Small intestine (tissue), 16 donors: ENCODE measurements at places on chromosomes 16 and 17. TPM values are rescaled to one million over a fixed set of nuclear protein-coding genes. Genes with fewer than 3 reads are reported as not detected.

RAP1GAP2 gene
- polyA plus RNA-seq, result 6.5 TPM

C16orf96 gene
- 0.07 TPM for polyA plus RNA-seq

GRCh38 chr16:23842137-23842600 is 6.4 kb downstream of the PRKCB start:
- H3K4me3 ChIP-seq, result no peak overlapping the region
- no peaks in the 10 kb centered on the region for H3K36me3 ChIP-seq
- H3K27me3 ChIP-seq, result peaks cover 27% of the 10 kb centered on the region
- DNase-seq, result no peak

- H3K27me3 ChIP-seq, result no peaks in the 10 kb centered on the region
- no peaks in the 10 kb centered on the region for H3K36me3 ChIP-seq
- H3K27ac ChIP-seq, result no peak overlapping the region
- no peak for DNase-seq
- H3K4me1 ChIP-seq, result peaks cover 1% of the 10 kb centered on the region
- H3K4me3 ChIP-seq, result no peak overlapping the region
Observed at GRCh38 chr16:23502466-23502865, 7.8 kb downstream of the GGA2 start.

AANAT gene
- not detected for polyA plus RNA-seq

DNA sequence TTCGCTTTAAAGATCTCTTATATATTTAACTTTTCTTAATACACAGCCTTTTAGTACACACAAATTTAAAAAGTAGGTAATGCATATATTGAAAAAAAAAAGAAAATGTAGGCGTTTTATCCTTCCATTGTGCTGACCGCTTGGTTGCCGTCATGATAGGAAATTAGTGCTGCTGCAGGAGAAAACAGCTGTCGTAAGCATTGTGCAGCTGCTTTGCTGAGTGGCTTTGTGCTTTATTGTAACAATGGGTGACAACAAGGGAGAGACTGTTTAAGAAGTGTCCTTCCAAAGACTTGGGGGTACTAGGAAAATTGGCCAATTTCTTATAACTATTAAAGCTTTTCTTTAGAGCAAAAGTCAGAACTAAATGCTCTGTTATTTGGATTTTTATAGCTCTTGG is 5.0 kb downstream of the HERPUD1 start:
- H3K27me3 ChIP-seq, result no peaks in the 10 kb centered on the region
- no peak overlapping the region for H3K27ac ChIP-seq
- no peaks in the 10 kb centered on the region for H3K4me1 ChIP-seq
- no peak for DNase-seq
- H3K36me3 ChIP-seq, result peaks cover 36% of the 10 kb centered on the region
- no peak overlapping the region for H3K4me3 ChIP-seq

TBC1D28 gene
- polyA plus RNA-seq, result not detected

DNA sequence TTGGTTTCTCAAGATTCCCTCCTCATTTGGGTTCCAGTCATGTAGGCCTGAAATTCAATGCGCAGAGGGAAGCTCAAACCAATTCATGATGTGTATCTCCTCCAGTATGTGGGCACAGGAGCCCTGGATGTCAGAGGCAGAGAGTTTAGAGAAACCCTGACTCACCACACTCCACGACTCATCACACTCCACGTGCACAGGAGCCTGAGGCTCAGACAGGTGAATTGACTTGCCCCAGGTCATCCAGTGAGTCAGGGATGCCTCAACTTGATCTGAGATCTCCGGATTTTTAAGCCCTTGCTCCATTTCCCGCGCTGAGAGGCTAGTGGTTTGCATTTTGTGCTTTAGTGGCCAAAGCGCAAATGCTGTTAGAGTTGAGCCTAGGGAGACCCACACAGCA is 183.9 kb downstream of the HAPSTR1 start:
- no peaks in the 10 kb centered on the region for H3K27me3 ChIP-seq
- H3K4me3 ChIP-seq, result no peak overlapping the region
- DNase-seq, result no peak

DNA sequence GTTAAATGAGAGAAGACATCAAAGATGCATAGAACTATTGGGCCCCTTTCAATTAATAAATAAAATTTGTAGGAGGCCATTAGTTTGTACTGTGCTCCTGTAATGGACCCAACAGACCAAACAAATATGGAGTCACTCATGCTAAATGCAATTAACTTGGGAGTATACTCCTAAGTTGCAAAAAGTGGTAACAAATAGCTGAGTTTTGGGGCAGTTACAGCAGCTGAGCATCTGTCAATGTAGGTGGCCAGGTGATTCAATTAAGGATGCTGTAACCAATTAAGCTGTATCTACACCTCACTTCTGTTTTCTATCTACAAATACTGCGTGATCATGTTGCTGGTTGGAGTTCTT is 34.9 kb downstream of the WNT9B start:
- H3K4me1 ChIP-seq, result no peaks in the 10 kb centered on the region
- H3K27me3 ChIP-seq, result no peaks in the 10 kb centered on the region
- H3K27ac ChIP-seq, result no peak overlapping the region

DNA sequence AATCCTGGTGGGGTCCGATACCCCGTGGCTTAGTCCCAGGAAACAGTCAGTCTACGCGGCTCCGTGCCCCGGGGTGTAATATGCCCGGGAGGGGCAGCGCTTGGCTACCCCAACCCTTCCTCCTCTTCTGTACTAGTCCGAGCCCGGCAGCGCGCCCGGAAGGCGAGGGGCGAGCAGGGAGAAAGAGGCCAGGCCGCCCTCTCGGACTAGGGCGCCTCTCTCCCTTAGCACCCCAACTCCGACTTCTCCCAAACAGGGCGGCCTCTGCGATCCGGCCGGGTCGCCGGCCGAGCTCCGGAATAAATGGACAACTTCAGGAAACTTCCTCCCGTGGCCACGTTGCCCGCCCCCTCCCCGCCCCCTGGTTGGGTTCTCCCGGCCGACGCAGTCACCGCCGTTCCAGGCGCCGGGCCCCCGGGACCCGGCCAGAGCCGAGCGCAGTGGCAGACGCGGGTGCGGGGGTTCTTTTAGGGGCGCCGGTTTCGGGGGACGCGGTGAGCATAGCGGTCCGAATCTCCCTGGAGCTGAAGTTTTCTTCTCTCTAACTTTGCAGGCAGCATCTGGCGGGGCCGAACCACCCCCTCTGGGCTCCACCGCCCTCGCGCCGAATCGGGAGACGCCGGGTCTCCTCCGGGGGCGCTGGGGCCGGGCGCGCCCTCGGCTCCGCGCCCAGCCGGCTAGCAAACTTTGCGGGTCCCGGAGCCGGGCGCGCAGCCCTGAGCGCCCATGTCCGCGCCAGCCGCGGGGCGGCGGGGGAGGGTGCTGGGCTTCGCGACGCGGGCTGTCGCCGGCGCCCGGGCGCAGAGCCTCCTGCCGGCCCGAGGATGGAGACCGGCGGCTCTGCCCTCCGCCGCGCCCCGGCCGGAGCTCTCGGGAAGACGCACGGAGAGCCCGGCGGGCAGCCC is at the start of gene SDK2:
Gene SDK2, minus strand, starts transcription at position 301 of the 905 bp plus-strand sequence. CDS start 357 bp downstream, outside the sequence.
- H3K4me3 ChIP-seq, result peak within 1 kb of the TSS; percentile 9
- peaks cover 24% of the 10 kb centered on the region for H3K27me3 ChIP-seq
- H3K4me1 ChIP-seq, result no peaks in the 10 kb centered on the region

DNA sequence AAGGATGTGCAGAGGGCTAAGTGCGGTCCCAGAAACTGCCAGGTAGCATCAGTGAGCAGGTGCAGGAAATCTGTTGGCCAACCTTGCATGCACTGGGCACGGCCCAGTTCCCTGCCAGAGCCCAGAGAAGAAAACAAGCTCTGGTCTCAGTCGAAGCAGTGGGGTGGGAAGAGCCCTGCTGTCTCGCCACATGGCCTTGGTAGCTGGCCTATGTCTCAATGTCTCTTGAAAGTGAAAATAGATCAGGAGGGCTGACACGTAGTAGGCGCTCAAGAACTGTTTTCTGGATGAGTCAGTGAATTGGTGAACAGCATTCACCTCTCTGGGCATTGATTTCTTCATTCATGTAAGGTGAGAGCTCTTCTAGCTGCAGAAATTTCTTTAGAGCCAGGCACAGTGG is 90.4 kb downstream of the MARF1 start:
- H3K27me3 ChIP-seq, result no peaks in the 10 kb centered on the region
- no peak for DNase-seq
- no peak overlapping the region for H3K4me3 ChIP-seq
- no peaks in the 10 kb centered on the region for H3K4me1 ChIP-seq

- H3K36me3 ChIP-seq, result no peaks in the 10 kb centered on the region
- DNase-seq, result no peak
- H3K4me3 ChIP-seq, result no peak overlapping the region
- no peaks in the 10 kb centered on the region for H3K27me3 ChIP-seq
Observed at GRCh38 chr17:68835071-68835470, 120.1 kb downstream of the ABCA8 start.

KRTAP2-1 gene
- not detected for polyA plus RNA-seq

- peaks cover 51% of the 10 kb centered on the region for H3K36me3 ChIP-seq
- H3K27me3 ChIP-seq, result no peaks in the 10 kb centered on the region
- no peak overlapping the region for H3K4me3 ChIP-seq
- H3K27ac ChIP-seq, result no peak overlapping the region
Observed at GRCh38 chr16:28829747-28830146, 6.9 kb downstream of the ATXN2L start.

GRCh38 chr17:57739402-57740234 is 5.5 kb downstream of the CCDC182 start:
- H3K4me1 ChIP-seq, result no peaks in the 10 kb centered on the region
- no peak overlapping the region for H3K4me3 ChIP-seq
- H3K27ac ChIP-seq, result no peak overlapping the region
- H3K27me3 ChIP-seq, result no peaks in the 10 kb centered on the region
- no peaks in the 10 kb centered on the region for H3K36me3 ChIP-seq

- H3K36me3 ChIP-seq, result peaks cover 3% of the 10 kb centered on the region
- DNase-seq, result no peak
- peaks cover 3% of the 10 kb centered on the region for H3K4me1 ChIP-seq
Observed at GRCh38 chr17:1043601-1044251, 46.8 kb downstream of the TIMM22 start.

- H3K27ac ChIP-seq, result no peak overlapping the region
- no peaks in the 10 kb centered on the region for H3K27me3 ChIP-seq
- H3K36me3 ChIP-seq, result no peaks in the 10 kb centered on the region
- no peak overlapping the region for H3K4me3 ChIP-seq
Observed at GRCh38 chr16:50743581-50744225, 1.8 kb downstream of the CYLD start.

DNA sequence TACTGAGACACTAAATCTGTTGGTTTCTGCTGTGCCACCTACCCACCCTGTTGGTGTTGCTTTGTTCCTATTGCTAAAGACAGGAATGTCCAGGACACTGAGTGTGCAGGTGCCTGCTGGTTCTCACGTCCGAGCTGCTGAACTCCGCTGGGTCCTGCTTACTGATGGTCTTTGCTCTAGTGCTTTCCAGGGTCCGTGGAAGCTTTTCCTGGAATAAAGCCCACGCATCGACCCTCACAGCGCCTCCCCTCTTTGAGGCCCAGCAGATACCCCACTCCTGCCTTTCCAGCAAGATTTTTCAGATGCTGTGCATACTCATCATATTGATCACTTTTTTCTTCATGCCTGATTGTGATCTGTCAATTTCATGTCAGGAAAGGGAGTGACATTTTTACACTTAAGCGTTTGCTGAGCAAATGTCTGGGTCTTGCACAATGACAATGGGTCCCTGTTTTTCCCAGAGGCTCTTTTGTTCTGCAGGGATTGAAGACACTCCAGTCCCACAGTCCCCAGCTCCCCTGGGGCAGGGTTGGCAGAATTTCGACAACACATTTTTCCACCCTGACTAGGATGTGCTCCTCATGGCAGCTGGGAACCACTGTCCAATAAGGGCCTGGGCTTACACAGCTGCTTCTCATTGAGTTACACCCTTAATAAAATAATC is 14.6 kb downstream of the STH start:
- no peaks in the 10 kb centered on the region for H3K27me3 ChIP-seq
- H3K4me3 ChIP-seq, result no peak overlapping the region
- no peaks in the 10 kb centered on the region for H3K4me1 ChIP-seq
- H3K36me3 ChIP-seq, result no peaks in the 10 kb centered on the region
- no peak for DNase-seq

DNA sequence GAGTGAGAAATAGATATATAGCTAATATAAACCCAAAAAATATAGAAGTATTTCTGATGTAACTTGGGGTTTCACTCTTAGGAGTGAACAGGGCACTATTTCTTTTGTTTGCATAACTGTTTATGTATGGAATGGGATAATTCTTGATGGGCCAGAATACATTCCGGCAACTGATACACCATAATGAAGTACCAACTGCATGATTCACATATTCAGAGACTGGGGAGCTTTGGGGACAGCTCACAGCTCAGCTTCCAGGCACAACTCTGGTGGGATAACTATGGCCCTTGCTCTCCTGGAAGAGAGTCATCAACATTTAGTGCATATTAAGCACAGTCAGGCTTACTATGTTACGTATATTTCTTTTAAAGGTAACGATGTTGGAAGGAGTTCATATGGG is 42.1 kb upstream of the ADCY7 start:
- H3K36me3 ChIP-seq, result no peaks in the 10 kb centered on the region
- H3K4me3 ChIP-seq, result no peak overlapping the region
- H3K27ac ChIP-seq, result no peak overlapping the region
- no peaks in the 10 kb centered on the region for H3K4me1 ChIP-seq

ADAM11 gene
- polyA plus RNA-seq, result 0.62 TPM

ZNF764 gene
- 23.0 TPM for polyA plus RNA-seq

SMIM22 gene
- 603 TPM for polyA plus RNA-seq

- no peaks in the 10 kb centered on the region for H3K36me3 ChIP-seq
- DNase-seq, result no peak
Observed at GRCh38 chr17:79220201-79220712, 145.6 kb downstream of the ENGASE start.

GRCh38 chr16:50530277-50531236 is 17.6 kb upstream of the NKD1 start:
- no peak overlapping the region for H3K4me3 ChIP-seq
- H3K36me3 ChIP-seq, result no peaks in the 10 kb centered on the region
- DNase-seq, result no peak
- no peaks in the 10 kb centered on the region for H3K4me1 ChIP-seq
- H3K27me3 ChIP-seq, result no peaks in the 10 kb centered on the region

- H3K27ac ChIP-seq, result no peak overlapping the region
- H3K36me3 ChIP-seq, result no peaks in the 10 kb centered on the region
- peak; percentile 18 for DNase-seq
- H3K27me3 ChIP-seq, result no peaks in the 10 kb centered on the region
- no peak overlapping the region for H3K4me3 ChIP-seq
Observed at GRCh38 chr16:89031715-89032659, 55.0 kb upstream of the CBFA2T3 start.

GRCh38 chr16:19654147-19654546 is 63.9 kb downstream of the KNOP1 start:
- H3K27ac ChIP-seq, result no peak overlapping the region
- no peak overlapping the region for H3K4me3 ChIP-seq
- peaks cover 4% of the 10 kb centered on the region for H3K36me3 ChIP-seq
- no peaks in the 10 kb centered on the region for H3K27me3 ChIP-seq
- no peak for DNase-seq
- H3K4me1 ChIP-seq, result no peaks in the 10 kb centered on the region

HELZ gene
- 2.9 TPM for polyA plus RNA-seq

ZNF469 gene
- polyA plus RNA-seq, result under 0.01 TPM

TPPP3 gene
- polyA plus RNA-seq, result 19.9 TPM

- H3K36me3 ChIP-seq, result no peaks in the 10 kb centered on the region
- DNase-seq, result no peak
- no peaks in the 10 kb centered on the region for H3K27me3 ChIP-seq
- no peak overlapping the region for H3K27ac ChIP-seq
- H3K4me1 ChIP-seq, result peaks cover 62% of the 10 kb centered on the region
- H3K4me3 ChIP-seq, result no peak overlapping the region
Observed at GRCh38 chr17:40313668-40314583, 4.9 kb downstream of the RARA start.
